ENCODE measurements at places on chromosomes 3 and 15. TPM values are rescaled to one million over a fixed set of nuclear protein-coding genes. Genes with fewer than 3 reads are reported as not detected.

The CNTN4 gene
- 35.1 TPM for polyA plus RNA-seq

GRCh38 chr3:143604402-143605185 is 243.7 kb downstream of the SLC9A9 start:
- DNase-seq: no peak

The GPR156 gene
- 3.2 TPM for polyA plus RNA-seq

GRCh38 chr15:35958975-35959374 is 413.0 kb upstream of the DPH6 start:
- DNase-seq: no peak

DNA sequence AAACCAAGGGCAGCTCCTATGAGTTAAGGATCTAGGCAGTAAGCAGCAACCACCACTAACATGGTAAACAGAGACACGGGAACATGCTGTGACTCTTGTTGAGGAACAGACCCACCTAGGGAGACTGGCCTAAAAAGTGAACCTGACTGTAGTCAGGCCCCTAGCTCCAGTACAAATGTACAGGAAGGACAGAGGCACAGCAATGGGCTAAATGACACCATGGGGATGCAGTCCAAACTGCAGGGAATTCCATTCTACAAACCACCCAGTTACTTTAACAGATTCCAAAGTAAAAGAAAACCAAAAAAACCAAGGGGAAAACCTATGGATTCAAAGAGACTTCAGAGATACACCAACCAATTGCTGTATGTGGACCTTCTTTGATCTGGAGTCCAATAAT is 28.2 kb upstream of the CGNL1 start:
- no peak for DNase-seq

GRCh38 chr3:179591313-179591712 is 13.1 kb downstream of the MRPL47 start:
- DNase-seq: no peak

GRCh38 chr15:69303337-69304181 is 4.8 kb downstream of the PAQR5 start:
- no peak for DNase-seq

DNA sequence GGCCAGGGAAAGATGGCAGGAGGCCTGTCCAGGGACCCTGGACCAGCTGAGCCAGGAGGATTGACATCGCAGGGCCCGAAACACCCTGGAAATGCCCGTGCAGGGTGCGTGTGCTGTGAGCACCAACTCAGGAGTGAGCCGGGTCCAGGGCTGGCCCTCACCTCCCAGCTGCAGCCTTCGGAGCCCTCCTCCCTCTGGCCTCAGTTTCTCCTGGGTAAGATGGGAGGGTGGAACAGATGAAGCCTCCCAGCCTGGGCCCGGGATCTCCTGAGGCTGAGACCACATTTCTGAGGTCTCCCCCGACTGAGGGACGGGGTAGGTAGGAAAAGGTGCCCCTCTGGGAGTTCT is 5.3 kb upstream of the CALML4 start:
- no peak for DNase-seq

GRCh38 chr15:80228959-80229610 is 22.9 kb downstream of the CTXND1 start:
- DNase-seq: no peak

DNA sequence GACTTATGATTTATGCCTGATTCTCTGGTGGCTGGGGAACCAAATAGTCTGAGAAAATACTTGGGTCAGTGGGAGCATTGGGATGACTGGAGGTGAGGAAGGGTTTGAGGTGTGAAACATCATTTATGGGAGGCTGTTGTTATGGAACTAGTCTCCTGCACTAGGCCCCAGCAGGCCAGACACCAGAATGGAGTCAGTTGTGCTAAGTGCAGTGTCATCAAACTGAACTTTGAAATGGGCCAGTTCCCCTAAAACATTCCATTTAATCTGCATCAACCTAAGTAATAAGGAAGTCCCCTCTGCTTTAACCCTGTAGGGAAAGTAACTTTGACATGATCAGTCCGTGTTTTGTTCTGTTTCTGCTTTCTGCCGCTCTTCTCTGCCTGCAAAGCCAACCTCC is 44.9 kb upstream of the KLHL25 start:
- DNase-seq: no peak
